Activated gamma-delta T cell (primary cell): ENCODE measurements at places on chromosomes 2 and 18.

DNA sequence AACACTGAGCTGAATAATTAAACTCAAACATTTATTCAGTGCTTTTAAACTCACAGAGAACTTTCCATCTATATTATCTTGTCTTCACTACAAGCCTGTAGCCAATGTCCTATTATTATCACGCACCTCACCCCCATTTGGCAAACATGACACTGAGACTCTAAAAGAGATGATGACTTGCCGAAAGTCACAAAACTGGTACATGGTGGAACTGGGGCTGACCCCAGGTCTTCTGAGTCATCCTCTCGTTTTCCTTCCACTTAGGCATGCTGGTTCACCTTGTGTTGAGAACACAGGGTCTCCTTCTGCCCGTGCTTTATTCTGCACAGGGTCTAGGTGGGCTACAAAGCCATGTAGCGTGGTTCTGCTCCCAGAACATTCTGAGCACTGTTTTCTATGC, 230.0 kb upstream of the MGAT5 start:
- DNase-seq = no peak

- no peak for DNase-seq
Observed at GRCh38 chr2:99615247-99615771, 125.5 kb upstream of the REV1 start.

GRCh38 chr2:140624200-140624599, 1506.6 kb downstream of the LRP1B start:
- DNase-seq = no peak

- DNase-seq = no peak
Observed at GRCh38 chr2:182695776-182696175, 20.3 kb upstream of the DNAJC10 start.

DNA sequence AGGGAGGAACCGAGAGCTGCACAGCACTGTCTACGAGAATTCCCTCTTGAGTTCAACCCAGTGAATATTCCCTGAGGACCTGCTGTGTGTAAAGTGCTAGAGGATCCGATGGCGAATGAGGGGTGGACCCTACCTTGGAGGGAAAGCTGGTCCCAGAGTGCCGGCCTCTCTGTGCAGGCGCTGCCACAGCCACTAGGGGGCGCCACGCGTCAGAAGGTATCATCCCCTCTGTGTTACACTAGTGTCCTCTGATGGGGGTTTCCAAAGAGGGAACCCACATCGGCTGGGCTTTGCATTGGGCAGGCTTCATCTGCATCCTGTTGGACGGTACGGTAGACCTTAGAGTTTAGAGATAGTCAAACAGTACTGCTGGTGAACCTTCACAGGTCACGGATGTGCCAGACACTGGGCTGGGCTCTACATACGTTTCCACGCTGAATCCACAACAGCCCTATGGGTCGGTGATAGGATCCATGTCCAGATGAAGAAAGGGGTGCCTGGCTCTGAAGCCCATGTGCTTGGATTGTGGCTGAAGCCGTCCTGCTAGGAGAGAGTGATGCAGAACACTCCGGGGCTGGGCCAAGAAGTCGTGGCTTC, 39.0 kb downstream of the COA5 start:
- DNase-seq = peak; percentile 36

DNA sequence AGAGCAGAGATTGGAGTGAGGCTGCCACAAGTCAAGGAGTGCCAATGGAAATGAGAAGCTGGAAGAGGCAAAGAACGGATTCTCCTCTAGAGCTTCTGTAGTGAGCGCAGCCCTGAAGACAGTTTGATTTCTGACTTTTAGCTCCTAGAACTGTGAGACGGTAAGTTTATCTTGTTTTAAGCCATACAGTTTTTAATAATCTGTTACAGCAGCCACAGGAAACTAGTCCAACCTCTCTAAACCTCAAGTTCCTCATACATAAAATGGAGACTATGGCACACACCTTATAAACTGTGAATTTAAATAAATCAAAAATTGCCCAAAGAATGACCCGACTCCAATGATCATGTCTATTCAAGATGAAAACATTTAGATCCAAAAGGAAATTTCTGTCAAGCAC, 596.5 kb downstream of the BCL11A start:
- no peak for DNase-seq

DNA sequence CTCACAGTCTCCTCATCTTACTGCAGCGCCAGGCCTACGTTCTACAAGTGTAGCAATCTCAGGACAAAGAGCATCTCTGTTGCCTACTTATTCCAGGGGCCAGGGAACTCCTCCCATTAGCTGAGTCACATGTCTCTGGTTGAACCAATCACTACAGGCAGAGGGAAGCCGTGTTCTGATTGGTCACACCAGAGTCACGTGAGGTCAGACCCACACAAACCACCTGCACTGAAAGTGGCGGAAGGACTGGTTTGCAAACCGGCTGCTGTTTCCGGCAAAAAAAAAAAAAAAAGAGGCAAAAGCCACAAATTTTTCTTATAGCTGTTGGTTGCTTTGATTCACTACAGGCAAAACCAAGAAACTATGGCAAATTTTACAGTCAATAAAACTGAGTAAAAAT, 21.9 kb upstream of the USP14 start:
- no peak for DNase-seq

- no peak for DNase-seq
Observed at GRCh38 chr2:42752314-42752713, 11.6 kb downstream of the OXER1 start.

DNA sequence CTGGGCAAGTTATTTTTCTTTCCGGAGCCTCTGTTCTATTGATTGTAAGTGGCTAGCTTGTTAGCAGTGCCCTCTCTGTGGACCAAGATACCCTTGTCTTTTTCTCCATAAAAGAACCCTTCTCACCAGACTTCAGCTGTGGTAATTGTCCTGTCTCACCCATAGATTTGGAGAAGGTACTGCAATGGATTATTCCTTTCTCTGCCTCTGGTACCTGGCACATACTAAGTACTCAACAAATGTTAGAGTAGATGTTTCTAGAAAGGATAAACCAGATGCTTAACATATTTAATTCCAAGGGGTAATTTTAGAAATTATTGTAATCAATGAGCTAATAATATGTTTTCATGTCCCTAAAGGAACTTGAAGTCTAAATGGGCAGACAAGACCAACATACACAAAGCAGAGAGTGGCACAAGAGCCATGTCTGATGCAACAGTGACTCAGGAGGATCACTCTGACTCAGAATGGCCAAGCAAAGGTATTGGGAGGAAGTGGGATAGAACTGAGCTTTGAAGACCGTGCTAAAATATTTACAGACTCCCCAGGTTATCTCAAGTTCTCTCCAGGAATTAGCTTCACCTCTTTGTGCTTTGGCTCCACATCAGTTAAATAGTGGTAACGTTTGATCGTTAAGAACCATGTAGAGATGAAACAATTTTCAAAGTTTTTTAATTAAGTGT, 129.7 kb upstream of the OSR1 start:
- DNase-seq = no peak

GRCh38 chr18:79679552-79680099, at the start of gene CTDP1:
Gene CTDP1, plus strand, starts transcription at chr18:79679803. Its CDS starts 145 bp downstream, at chr18:79679948.
- DNase-seq = peak; percentile 84

GRCh38 chr2:1727796-1728474, 16.4 kb downstream of the PXDN start:
- DNase-seq = no peak

DNA sequence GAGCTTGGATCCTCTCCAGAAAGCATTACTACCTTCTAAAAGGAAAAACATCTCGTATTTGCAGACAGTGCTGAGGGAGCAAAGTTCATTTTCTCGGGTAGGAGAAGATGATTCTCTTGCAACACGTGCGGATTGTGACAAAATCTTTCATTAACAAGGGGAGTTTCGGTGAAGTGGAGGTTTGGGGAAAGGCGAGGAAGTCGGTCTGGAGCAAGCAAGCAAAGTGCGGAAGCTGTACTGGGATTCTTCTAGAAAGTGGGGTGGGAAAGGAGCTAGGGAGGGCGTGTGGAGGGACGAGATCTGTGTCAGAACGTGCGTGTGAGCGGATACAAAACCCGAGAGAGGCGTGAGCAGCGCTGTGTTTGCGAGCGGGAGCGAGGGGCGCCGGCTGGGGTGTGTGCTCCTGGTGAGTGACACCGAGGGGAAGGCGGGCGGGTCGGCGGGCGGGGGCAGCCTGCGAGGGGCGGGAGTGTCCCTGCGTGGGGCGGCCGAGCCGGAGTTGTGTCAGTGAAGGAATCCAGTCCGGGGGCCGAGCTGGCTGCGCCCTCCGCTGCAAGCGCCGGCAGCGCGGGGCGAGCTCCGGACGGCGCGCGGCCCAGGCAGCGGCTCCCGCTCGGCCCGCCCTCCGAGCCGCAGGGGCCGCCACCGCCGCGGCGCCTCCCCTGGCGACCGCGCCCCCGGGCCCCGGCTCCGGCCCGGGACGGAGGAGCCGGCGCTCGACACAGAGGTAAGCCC, at the start of gene SPATS2L:
Gene SPATS2L (plus strand): TSS at position 498 of the 735 bp plus-strand sequence. CDS start 82,552 bp downstream, outside the sequence.
- peak; percentile 25 for DNase-seq

DNA sequence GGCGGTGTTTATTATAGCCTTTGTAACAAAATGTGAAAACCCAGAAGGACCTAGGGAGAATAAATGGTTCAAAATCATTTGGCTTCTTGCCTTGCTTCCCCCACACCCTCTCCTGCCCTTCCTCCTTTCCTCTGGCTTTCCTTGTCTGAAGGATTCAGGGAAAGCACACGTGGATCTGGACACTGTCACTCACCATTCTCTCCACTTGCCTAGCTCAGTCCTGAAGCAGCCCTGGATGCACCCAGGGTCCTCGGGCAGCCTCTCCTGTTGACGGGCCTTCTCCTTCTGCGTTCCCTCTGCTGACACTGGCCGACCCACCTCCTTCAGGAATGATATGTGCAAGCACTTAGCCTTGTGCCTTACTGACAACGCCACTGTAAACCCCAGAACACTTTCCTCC, 68.4 kb downstream of the FAM210A start:
- no peak for DNase-seq

DNA sequence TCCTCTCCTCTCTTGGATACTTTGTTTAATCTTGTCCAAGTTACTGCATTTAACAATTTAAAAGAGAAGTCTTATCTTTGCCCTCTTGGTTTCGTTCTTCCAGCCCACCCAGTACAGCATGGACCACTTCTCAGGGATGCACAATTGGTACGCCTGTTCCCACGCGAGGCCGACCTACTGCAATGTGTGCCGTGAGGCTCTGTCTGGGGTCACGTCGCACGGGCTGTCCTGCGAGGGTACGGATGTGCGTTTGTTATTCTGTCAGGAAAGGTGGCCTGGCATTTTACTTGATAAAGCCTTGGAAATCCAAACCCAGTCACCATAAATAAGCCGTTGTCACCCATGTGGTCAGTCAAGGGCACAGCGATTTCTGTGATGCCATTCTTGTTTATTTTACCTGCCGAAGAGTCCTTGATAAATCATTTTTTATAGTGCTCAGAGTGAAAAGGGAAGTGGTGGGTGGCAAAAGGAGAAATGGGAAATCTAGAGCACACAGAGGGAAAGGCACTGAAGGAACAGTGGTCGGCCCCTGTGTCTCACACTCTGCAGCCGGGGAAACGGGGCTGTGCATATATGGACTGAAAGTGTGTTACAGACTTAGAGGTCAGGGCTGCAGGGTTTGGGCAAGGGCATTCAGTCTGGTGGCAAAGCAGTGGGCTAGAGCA, 80.5 kb downstream of the DGKD start:
- no peak for DNase-seq

DNA sequence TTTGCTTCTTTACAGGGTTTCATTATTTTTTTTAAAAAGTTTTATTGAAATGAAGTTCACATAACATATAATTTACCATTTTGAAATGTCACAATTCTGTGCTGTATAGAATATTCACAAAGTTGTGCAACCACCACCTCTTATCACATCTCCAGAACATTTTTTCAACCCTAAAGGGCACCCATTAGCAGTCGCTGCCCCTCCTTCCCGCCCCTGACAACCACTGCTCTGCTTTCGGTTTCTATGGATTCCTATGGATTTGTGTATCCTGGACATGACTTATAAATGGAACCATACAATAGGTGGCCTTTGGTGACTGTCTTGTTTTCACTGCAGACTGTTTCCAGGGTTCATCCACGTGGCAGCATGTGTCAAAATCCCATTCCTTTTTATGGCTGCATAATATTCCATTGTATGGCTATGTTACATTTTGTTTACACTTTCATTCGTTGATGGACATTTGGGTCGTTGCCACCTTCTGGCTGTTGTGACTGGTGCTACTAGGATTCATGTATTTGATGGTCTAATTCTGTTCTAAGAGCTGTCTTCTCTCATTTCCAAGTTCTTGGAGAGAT, 52.6 kb downstream of the SH3BP4 start:
- DNase-seq = no peak

GRCh38 chr2:27427863-27428212, 593 bp upstream of the NRBP1 start:
- no peak for DNase-seq

DNA sequence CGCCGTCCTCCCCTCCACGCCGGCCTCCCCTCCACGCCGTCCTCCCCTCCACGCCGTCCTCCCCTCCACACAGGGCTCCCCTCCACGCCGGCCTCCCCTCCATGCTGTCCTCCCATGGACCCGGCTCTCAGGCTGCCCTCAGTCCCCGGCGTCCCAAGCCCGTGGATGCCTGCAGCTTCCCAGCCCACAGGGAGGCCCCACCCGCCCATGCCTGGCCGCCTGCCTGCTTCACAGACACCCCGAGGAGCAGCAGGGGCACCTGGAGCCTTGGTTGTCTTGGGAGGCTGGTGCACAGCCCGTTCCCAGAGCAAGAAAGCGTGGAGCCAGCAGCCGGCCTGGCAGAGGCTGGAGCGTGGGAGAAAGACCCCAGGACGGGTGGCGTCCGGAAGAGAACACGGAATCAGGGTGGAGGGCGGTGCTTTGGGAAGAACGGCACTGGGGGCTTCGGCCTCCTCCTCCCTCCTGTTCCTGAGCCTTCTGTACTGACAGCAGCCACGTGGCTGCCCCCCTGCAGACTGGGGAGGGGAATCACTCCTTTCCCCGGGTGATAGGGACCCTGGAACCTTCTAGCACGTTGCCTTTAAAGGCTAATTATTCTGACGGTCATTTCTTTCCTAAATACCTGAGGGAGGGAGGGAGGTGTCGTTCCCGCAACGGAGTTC, 26.2 kb upstream of the KCNG2 start:
- no peak for DNase-seq

GRCh38 chr2:1360557-1361250, 52.6 kb upstream of the TPO start:
- no peak for DNase-seq

- no peak for DNase-seq
Observed at GRCh38 chr2:12262681-12263436, 453.9 kb upstream of the TRIB2 start.

DNA sequence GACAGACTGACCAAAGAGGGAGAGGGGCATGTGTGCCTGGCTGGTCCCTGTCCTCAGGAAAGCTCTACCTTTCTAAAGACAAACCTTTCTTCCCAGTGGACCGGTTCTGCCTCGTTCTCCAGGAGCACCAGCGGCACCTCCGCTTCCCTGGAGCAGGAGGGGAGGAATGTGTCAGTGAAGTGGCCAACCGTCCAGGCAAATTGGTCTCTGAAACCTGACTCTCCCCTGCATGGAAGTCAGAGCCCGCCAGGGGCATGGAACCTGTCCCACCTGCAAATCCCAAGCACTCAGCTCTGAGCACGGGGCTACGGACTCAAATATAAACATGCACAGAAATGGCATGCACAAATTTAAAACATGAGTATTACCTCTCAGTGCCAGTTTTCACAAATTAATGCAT, 62.9 kb downstream of the COL6A3 start:
- no peak for DNase-seq

- DNase-seq = no peak
Observed at GRCh38 chr2:207531032-207531952, 1.5 kb downstream of the CREB1 start.

- DNase-seq = no peak
Observed at GRCh38 chr2:197920592-197921201, 116.3 kb downstream of the PLCL1 start.

- no peak for DNase-seq
Observed at GRCh38 chr18:51525453-51526225, 328.2 kb upstream of the MEX3C start.

- DNase-seq = no peak
Observed at GRCh38 chr2:182033449-182033848, 47.8 kb downstream of the PPP1R1C start.

- DNase-seq = no peak
Observed at GRCh38 chr2:225100269-225100668, 58.0 kb upstream of the DOCK10 start.
